ENCODE measurements at places on chromosomes 1 and 21.

DNA sequence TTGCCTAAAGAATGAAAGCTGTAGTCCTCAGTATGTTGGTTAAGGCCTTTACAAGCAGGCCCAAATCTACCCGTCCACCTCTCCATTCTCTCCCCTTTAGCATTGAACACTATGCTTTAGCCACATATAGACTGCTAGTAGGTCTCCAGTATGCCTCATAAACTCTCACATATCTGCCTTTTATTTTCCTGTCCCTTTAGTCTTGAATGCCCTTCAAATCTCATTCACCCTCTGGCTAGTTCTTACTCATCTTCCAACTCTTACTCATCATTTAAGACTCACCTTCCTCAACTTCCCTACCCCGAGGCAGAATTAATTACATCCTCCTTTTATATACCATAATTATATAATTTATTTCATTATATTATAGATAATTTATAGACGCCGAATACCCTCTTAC, 78.7 kb upstream of the TSPAN2 start:
- peak; percentile 46 for ATAC-seq

DNA sequence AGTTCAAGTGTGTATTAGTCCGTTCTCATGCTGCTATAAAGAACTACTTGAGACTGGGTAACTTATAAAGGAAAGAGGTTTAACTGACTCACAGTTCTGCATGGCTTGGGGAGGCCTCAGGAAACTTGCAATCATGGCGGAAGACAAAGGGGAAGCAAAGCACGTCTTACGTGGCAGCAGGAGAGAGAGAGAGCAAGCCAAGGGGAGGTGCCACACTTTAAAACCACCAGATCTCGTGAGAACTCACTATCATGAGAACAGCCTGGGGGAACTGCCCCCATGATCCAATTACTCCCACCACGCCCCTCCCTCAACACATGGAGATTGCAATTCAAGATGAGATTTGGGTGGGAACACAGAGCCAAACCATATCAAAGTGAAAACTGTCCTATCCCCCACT, 4.1 kb upstream of the MIS18A start:
- no peak for ATAC-seq

GRCh38 chr1:90201467-90202358, 206.8 kb downstream of the ZNF326 start:
- ATAC-seq = no peak

DNA sequence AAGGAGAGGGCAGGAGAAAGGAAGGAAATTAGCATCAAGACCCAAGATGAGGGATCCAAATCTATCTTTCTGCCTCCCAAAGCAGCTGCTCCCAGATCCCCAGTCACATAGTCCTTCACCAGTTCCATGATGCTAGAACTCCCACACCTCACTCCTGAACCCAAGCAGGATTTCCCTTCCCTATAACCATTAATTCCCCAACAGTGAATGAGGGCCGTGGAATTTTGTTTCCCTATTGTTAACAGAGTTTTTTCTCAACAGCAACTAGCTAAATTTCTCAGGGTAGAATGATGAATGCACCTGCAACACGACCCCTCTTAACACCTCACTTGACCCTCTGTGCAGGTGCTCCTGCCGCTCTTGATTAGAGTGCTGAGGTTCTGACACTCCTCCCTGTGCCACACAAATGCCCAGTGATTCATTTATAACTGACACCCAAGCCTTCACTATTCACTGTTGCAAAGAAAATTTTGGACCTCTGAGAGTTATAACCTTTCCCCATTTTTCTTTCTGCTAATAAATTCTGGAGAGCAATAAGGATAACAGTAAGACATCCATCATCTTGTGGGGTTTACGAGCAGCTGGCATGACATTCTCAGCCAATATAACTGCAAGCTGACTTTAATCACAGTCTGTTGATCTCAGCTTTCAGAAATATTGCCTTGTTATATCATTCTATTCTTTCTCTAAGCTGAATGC, 25.4 kb upstream of the NPL start:
- ATAC-seq = no peak

DNA sequence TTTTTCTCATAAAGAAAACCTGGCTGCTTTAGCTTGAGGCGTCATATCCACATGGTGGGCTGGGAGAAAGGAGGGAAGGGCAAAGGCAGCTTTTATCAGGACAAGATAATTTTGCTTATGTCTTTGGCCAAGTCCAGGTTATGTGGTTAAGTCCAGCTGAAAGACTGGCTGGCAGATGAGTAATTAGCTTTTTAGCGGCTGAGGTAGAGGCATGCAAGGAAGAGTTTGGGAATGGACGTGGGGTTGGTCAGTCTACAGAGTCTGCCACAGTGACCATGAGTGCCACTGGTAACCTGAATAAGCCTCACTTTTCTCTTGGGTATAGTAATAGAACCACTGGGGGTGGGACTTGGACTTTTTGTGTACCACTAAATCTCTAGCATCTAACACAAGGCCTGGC, 39.8 kb downstream of the NEK7 start:
- no peak for ATAC-seq
